Nucleus accumbens (tissue), 56 donors: ENCODE measurements at places on chromosomes 11 and 22.

DNA sequence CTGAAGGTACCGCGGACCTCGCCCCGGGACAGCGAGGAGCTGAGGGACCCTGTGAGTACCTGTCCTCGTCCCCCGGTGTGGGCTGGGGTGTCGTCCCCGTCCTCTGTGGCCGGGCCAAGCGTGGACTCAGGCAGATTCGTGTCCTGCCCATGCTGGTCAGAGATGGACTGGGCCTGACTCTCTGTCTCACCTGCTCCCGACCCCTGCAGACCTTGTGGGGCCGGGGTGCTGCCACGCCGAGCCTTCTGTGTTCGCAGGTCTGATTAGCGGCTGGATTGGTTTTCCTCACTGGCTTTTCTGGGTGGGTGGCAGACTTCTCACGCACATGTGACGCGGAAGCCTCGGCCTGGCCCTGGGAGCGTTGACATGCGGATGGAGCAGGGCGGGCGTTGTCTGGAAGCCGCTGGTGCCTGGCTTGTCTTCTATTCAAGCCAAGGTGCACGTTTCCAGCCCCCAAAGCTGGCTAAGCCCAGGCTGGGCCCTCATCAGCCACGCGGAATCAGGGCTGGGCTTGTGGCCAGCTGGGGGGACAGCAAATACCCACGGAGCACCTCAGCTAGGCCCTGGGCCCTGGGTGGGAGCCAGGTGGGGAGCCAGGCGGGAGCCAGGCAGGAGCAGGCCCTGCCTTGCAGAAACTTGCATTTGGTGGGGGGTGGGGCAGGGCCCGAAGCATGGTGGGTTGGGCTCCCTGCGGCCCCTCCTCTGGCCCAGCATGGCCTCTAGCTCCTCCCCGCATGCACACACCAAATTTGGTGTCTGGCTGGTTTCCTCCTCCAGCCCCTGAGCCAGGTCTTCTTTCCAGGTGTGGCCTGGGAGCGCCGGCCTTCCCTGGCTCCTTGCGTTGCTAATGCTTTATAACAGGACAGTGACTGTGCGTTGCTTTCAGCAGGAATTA, 7.0 kb downstream of the GRAMD4 start:
- DNase-seq, result no peak

DNA sequence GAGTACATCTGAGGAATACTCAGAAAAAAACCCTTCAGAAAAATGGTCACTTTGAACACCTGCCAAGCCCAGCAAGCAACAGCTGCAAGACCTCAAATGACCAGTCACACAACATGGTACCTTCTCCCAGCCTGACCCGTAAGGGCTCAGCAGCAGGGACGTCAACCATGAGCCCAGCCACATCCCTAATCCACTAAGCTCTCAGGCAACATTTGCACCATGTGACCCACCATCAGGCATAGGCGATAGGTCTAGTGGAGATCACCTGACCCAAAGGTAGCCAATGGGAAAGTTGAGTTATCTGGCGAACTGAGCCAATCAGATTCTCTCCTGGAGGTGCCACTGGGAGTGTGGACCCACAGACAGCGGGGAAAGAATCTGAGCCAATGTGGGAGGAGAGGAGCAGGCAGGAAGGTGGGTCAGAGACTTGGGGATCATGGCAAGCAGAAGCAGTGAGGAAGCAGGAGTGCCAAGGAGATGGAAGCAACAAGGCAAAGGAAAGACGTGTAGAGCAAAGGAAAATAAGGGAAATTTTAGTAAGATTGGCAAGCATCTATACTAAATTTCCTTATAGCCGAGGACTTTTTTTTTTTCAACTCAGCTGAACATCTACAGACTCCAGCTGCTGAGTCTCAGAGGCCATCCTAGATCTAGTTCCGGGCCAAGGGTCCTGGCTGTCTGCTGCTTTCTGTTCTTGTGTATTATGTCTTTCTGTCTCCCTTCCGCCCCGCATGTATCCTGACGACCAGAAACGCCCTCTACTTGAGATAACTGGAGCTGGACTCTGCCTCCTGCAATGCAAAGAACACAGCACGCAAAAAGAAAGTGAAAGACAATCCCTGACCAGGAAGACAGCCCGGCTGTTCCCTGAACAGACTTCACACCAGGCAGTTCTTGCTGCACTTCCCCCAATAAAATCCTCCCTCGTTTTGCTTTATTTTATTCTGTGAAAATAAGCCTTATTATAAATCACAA, 11.0 kb upstream of the PLAAT2 start:
- DNase-seq, result no peak

GRCh38 chr11:27081056-27081455, 40.4 kb downstream of the BBOX1 start:
- no peak for DNase-seq

DNA sequence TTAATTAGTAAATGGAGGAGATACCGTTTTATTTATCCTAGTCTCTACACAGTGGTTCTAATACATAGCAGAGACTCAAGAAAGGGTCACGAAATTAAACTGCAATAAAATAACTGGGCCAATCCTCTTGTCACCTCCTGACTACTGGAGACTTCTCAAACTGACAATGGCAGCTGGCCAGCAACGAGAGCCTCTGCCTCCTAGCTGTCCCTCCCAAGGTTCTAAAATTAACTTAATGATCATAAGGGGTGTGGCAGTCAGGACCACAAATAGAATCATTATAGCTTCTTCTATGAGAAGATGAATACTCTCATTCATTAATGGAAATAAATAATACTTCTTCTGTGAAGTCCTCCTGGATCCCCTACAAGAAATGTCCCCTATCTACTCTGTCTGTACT, 63.8 kb upstream of the APOA1 start:
- no peak for DNase-seq

DNA sequence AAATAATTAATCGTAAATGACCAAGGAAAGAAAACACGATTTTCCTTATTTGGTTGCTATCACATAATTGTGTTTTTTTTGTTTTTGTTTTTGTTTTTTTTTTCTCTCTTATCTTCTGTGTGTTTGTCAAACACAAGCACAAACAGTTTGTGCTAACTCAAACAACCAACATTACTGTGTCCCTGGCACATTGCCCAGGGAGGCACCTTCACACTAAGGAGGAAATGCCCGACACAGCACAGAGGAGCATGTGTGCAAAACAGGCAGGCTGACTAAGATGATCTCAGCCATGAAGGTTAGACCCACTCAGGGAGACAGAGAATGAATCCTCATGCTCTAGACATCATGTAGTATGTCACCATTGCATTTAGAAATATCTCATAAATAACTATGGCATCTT, 130.1 kb downstream of the SOX6 start:
- DNase-seq, result no peak

- no peak for DNase-seq
Observed at GRCh38 chr22:38260761-38261681, 11.8 kb downstream of the TMEM184B start.

GRCh38 chr22:19885841-19886592, 31.3 kb upstream of the GNB1L start:
- DNase-seq, result no peak

DNA sequence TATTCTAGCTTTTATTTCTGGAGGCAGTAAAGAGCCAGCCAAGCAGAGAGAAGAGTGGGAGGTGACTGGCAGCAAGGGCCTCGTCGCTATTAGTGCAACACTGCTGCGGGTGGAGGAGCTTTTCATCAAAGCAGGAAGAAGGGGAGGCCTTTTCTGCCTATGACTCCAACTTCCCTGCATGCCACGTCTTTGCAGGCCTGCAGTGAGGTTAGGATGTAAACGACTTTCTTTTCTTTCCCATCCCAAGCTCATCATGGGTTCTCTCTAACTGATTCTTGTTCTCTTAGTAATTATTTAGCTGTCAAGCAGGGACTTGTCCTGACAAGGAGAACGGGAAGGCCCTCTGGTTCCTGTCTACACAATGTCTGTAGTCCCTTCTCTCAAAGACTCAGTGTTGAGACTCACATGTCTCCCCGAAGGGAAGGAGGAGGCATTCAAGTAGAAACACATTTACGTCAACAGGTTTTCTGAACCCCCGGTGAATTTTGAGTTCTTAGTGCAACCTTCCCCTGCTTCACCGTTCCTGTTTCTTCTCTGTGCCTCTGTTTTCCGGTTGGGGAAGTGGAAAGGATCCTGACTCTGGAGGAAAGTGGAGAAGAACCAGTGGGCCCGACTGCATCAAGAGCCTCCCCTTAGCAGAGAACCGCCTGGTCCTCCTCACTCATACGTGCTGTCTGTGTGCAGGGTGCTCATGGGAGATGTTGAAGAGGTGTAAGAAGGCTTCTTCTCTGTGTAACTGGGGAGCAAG, 56.9 kb downstream of the PACS1 start:
- peak; percentile 31 for DNase-seq

DNA sequence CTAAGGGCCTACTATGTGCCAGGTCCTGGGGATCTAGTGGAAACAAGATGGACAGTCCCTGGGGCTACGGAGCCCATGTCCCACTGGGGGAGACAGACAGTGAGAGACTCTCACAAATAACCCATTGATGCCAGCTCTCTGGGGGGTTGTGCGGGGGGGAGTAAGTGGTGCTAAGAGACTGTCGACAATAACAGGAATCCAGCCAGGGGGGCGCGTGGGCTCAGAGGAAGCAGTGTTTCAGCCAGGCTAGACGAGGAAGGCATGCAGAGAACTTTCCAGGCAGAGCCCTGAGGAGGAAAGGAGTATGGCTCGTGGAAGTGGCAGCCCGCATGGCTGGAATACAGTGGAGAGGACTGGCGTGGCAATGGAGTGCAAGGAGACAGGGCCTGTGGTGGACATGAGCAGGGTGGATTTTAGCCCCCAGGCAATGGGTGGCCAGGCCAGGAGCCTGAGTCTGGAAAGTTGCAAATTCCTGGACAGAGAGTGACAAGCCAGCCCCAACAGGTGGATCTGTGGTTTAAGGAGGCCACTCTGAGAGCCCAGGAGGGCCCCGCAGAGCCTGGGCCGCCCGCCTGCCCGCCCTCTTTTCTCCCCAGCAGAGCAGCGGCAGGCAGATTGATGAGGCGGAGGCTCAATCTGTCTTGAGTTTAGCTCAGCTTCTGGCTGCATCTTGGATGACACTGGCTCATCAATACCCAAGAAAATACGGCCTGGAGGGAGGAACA, 40.0 kb upstream of the TCF20 start:
- peak; percentile 15 for DNase-seq

GRCh38 chr22:17085277-17086181, 729 bp downstream of the IL17RA start:
- DNase-seq, result no peak

DNA sequence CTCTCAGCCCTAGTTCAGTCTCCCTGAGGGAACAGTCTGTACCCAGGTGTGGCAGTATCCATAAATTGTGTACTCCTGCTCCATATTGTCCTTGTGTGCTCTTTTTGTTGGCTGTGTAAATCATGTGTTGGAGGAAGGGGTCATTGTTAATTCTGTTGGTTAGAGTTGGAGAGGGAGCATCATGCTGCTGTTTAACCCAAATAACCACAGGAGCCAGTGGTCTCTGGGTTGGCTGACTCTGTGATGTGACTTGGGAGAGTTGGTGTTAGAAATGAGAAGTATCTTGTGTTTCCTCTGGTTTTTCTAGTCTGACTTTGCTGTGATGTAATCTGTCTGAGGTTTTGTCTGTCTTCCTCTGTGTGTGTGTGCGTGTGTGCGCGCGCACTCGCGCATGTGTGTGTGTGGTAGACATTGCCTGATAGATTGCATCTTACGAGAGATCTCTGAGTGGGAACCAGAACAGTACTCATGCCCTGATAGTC, 30.5 kb downstream of the CTNND1 start:
- DNase-seq, result no peak

- no peak for DNase-seq
Observed at GRCh38 chr11:66891851-66892660, 35.2 kb downstream of the LRFN4 start.

DNA sequence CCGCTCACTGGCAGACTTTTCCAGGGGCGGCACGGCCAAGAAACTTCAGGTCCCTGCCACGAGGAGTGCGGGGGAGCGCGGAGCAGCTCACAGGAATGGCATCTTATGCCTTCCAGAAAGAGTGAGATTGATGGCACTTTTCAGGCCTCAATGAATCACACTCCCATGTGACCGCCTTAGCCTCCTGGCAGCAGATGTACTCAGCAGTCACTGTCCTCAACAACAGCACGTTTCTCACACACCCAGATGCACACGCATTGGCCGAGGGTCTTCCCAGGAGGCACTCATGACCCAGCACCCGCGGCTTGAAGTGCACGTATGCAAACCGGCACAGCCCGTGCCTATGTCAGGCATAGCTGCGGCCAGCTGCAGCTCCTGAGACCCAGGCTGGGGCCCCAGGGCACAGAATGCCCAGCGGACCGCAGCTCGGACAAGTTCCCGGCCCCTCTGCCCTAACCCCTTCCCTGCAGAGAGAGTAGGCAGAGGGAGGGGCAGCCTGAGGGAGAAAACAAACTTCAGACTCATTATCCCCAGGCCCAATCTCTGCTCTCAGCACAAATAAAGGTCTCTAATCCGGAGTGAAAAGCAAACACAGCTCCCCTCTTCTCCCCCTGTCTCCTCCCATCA, 48.3 kb downstream of the RPUSD4 start:
- DNase-seq, result no peak

GRCh38 chr11:93166862-93167261, 30.9 kb downstream of the SLC36A4 start:
- DNase-seq, result no peak

- DNase-seq, result no peak
Observed at GRCh38 chr22:36599771-36600170, 70.8 kb upstream of the EIF3D start.
